CD4-positive, alpha-beta memory T cell (primary cell): ENCODE measurements at places on chromosomes 5 and 9. TPM values are rescaled to one million over a fixed set of nuclear protein-coding genes. Genes with fewer than 3 reads are reported as not detected.

- no peak for DNase-seq
These were observed 154.9 kb downstream of the AUH start for GRCh38 chr9:91206806-91207205.

Gene FBXO4
- 14.9 TPM for polyA plus RNA-seq

DNA sequence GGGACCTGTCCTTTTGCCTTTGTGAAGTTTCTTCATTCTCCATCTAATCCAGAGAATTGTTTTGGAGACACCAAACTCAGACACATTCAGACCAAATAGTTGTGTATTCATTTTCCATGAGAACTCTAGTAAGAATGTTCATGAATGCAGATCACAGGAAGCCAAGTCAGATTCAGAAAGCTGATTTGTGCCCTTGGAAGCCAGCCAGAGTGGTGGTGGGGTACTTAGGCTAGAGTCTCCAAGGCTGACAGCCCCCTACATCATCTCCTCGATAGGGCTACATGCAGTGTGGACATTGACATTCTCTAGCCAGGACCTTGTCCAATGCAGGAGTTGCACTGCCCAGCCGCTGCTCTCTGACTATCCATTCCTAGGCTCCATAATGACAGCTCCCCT is 137.6 kb downstream of the UGCG start:
- DNase-seq = no peak

DNA sequence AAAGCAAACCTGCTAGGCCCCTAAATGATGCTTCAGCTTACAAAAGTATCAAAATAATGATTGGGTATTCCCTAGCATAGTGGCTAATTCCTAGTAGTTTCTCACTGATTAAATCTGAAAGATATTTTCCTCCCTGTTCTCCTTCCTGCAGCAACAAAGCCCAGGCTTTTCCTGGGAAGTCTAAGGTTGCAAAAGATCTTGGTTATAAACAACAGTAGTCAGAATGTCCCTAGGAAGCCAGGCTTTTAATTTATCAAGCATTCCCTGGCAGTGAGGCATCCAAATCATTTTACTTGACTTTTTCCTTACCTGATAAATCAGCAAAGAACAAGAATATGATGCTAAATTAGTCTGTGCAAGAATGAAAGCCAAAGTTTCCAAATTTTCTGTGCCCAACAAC is 272.0 kb downstream of the PDE4D start:
- DNase-seq = no peak

DNA sequence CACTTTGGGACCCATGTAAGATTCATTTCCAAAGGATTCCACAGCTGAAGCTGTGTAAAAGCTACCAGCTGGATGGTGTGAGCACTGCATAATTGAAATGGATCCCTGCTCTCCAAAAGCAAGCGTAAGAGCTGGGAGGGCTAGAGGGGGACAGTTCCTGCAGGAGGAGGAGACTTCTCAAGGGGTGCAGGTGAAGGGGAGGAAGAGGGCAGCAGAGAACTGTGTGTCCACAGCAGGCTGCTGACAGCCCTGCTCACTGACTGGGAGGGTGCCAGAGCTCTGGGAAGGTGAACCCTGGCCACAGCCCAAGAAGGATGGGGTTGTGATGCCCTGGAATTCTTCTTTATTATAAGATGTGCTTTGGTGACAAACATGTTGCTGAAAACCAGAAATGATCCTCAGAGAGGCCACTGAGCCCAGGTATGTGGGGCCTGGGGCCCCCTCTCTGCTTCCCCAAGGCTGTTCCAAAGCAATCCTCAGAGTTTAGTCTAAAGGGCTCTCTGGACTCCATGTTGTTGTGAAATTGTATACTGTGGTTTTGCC is 112.8 kb upstream of the SLC25A48 start:
- DNase-seq = no peak

- no peak for DNase-seq
These were observed 61.0 kb downstream of the SUB1 start for GRCh38 chr5:32646061-32646969.

Gene STK32A
- not detected for polyA plus RNA-seq

Gene ZNF782
- polyA plus RNA-seq = 1.2 TPM

Gene GAS1
- 0.27 TPM for polyA plus RNA-seq

Gene PDCD1LG2
- polyA plus RNA-seq = 1.1 TPM

DNA sequence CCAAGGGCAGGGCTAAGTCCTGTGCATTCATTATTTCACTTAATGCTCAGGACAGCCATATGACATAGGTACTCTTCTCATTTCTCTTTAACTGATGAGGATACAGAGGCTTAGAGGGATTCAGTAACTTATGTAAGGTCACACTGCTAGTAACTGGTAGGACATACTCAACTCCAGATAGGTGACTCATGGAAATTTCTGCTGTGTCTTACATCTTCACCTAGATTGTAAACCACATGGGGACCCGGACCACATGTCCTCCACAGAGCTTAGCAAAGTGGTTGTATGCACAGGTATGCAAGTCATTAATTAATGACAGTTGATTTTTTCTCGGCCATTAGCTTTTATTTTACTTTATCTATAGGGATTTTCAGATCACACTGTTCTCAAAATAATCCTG is 29.3 kb downstream of the SLC1A1 start:
- no peak for DNase-seq

DNA sequence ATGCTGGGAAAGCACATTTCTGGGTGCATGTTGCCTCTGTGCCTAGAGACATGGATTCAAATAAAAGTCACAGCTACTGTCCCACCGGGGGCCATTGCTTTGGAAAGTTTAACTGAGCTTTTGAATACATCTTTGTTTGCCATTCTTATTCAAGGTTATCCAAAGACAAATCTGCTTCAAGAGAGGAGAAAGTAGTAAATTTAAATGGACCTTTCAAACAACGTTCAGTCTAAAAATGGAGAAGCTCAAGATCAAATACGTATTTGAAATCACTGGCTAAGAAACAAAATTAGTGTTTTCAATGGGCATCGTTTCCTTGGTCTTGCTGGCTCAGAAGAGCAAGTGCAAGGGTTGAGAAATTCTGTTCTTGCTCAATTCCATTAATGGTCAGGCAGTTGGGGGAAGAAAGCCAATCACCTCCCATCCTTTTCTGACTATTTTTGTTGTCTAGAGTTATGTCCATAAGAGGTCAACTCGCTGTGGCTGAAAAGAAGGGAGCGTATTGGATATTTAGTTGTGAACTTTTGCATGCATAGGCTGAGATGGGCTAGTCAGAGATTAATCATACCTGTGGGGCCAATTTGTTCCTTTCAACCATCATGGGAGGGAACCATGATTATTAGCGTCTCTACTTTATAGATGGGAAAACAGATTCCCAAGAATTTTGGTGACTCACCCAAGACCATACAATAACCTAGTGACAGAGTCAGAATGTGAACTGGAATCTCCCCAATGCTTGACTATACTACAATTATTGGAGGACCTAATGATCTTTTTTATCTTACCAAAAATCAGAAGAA is 276.2 kb upstream of the TNC start:
- no peak for DNase-seq

Gene TSLP
- not detected for polyA plus RNA-seq
